CD4-positive, alpha-beta T cell treated with Interleukin-10 for 1 hour (primary cell): ENCODE measurements at places on chromosomes 13 and 19.

DNA sequence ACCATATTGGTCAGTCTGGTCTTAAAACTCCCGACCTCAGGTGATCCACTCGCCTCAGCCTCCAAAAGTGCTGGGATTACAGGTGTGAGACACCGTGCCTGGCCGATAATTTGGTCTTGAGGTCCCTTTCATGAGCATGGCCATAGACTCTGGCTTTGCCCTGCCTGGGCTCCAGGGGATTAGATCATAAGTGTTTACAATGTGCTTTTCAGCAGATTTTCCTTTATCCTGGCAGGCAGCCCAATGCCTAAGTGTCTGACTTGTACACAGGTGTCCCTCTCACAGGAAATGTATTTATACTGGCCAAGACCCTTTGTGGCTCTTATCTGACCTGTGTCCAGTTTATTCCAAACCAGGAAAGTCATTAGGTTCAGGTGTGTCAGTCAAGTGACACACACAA is 15.9 kb downstream of the BCAM start:
- no peak for DNase-seq

DNA sequence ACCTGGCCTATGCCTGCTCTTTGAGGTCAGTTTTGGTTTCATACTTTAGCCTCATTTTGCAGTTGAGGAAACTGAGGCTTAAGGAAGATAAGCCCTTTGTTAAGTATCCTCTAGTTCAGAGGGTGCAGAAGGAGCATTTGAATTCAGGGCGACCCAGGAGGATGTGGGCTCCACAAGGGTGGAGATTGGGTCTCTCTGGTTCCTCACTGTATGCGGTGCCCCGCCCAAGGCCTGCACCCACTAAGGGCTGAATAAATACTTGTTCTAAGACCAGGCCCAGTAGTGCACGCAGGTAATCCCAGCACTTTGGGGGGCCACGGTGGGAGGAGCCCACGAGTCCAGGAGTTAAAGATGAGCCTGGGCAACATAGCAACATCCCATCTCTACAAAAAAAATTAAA is 768 bp upstream of the SLC44A2 start:
- DNase-seq: peak; percentile 26

- no peak for DNase-seq
Observed at GRCh38 chr19:51524666-51525264, 6.7 kb downstream of the SIGLEC6 start.

- DNase-seq: no peak
Observed at GRCh38 chr13:31031482-31031881, 99.0 kb downstream of the TEX26 start.

- DNase-seq: no peak
Observed at GRCh38 chr13:59452189-59452890, 711.4 kb downstream of the DIAPH3 start.

DNA sequence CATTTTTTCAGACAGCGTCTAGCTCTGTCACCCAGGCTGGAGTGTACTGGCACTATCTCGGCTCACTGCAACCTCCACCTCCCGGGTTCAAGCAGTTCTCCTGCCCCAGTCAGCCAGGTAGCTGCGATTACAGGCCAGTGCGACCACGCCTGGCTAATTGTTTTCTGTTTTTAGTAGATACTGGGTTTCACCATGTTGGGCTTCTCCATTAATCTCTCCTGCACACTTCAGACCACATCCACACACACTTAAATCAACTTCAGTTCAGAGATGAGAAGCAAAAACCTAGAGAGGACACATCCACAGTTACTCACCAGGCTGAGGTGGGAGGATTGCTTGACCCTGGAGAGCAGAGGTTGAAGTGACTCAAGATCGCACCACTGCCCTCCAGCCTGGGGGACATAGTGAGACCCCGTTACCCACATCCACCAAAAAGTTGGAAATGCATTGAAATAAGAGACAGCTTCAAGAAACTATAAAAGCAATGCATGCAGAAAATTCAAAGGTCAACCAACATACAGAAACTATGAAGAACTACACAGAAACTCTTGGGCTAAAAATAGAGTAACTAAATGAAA is 42.3 kb downstream of the ZNF611 start:
- no peak for DNase-seq

DNA sequence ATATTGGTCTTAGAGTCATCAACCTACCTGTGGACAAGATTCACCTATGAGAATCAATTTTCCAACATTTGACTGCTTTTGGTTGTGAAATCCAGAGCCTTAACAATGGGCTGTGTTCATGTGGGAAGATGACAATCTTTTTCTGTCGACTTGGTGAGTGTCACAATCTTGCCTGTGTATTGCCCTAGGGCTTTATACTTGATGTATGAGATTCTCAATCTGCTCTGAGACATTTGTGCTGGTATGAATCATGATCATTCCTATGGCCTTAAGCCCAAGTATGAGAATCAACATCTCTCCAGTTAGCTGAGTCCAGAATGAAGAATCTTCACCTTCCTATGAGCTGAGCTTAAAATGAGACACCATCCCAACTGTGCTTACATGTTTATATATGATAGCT is 68.7 kb downstream of the ZNF726 start:
- DNase-seq: no peak

DNA sequence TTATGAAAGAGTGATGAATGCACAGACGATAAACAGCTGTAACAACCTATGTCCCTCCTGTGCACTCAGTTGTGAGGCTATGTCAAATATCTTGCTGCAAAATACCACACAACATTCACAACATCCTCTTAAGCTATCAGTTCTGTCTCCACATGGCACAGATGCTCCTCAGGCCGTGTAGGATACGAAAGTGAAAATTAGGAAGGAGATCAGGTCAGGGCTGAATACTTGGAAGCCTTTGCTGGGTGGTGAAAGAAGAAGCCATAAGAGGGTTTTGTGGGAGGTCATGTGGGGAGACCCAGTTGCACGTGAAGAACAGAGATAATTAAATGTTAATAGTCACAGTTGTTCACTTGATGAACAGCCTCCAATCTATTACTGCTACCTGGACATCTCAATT is 58.9 kb downstream of the RXFP2 start:
- no peak for DNase-seq

DNA sequence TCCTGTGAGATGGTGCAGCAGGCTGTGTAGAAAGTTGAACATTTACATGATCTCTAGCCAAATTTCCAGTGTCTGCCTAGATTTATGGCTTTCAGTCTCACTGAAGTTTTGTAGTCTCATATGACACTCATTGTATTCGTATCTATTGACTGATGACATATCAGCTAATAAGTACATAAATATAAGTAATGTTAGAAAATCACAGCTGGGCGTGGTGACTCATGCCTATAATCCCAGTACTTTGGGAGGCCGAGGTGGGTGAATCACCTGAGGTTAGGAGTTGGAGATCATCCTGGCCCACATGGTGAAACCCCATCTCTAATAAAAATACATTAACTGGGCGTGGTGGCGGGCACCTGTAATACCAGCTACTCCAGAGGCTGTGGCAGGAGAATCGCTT is 54.7 kb upstream of the HTR2A start:
- DNase-seq: no peak

DNA sequence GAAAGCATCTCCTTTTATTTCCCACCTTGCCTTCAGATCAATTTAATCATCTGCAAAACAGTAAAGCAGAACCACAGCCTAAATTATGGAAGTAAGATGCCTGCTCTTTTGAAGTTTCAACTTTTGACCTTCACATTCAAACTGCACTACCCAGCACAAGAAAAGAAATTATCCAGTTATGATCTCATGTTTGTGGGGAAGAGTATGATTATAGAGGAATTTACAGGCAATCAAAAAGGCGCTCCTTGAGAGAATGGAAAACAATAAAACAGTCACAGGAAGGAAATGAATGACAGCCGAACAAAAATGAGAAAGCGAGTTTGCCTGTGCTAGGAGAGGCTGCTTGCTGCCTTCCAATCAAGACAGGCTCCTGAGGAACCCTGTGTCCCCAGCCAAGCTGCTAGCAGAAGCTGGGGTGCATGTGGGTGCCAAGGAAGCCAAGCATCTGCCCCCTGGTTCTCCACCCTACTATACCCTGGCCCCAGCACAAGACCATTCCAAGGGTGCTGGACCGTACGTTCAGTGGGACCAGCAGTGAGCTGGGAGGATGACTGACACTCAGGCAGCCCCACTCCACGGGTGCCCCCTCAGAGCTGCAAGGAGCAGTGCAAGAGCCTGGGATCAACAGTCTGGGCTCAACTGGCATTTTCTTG is 47.8 kb downstream of the PEPD start:
- DNase-seq: no peak

- no peak for DNase-seq
Observed at GRCh38 chr19:29040951-29041350, 172.0 kb downstream of the UQCRFS1 start.

- DNase-seq: no peak
Observed at GRCh38 chr19:48751845-48752495, 471 bp downstream of the FUT1 start.

- no peak for DNase-seq
Observed at GRCh38 chr13:20024702-20025101, 66.2 kb downstream of the ZMYM2 start.

- DNase-seq: no peak
Observed at GRCh38 chr13:26601669-26602068, 44.2 kb downstream of the WASF3 start.

DNA sequence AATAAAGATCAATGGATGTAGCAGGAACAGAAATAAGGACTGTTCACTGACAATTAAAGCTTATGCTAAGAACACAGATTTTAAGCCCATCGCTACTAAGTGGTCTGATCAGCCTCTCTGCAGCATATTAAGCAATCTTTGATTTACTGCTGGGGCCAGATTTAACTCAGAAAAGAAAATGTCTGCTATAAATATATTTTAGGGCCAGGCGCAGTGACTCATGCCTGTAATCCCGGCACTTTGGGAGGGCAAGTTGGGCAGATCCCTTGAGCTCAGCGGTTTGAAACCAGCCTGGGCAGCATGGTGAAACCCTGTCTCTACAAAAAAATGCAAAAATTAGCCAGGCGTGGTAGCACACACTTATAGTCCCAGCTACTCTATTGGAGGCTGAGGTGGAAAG is 43.0 kb downstream of the METTL21C start:
- DNase-seq: no peak

- DNase-seq: no peak
Observed at GRCh38 chr19:52138983-52139251, 821 bp downstream of the ZNF616 start.

GRCh38 chr13:20901668-20902437 is 693 bp downstream of the XPO4 start:
- DNase-seq: peak; percentile 40

DNA sequence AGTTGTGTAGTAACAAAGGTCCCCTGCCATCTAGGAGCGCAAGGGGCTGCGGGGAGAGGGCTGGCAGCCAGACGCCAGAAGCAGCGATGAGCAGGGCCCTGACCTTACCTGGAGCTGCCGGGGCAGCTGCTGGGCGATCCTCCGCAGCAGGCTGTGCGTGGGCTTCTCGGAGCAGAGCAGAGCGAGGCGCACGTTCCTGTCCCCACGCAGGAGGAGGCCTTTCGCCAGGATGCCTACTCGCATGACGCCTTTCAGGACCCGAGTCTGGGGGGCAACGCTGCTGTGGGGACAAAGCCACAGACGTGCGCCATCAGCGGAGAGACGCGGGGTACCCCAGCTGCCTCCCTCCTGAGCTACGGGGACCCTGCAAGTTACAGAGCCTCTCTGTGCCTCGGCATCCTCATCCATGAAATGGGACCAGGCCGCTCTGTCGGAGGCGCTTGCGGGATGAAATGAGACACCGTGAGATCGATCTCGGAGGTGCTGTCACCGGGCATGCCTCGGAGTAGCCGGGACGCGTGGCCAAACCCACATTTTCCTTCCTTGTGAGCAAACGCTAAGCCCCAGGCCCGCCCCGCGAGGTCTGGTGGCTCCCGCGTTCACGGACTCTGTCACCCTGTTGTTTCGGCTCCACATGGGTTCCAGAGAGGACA is 30.5 kb upstream of the MATK start:
- no peak for DNase-seq

- no peak for DNase-seq
Observed at GRCh38 chr13:48072304-48072703, 22.6 kb downstream of the MED4 start.

- no peak for DNase-seq
Observed at GRCh38 chr19:51372021-51372648, 319 bp downstream of the NKG7 start.

DNA sequence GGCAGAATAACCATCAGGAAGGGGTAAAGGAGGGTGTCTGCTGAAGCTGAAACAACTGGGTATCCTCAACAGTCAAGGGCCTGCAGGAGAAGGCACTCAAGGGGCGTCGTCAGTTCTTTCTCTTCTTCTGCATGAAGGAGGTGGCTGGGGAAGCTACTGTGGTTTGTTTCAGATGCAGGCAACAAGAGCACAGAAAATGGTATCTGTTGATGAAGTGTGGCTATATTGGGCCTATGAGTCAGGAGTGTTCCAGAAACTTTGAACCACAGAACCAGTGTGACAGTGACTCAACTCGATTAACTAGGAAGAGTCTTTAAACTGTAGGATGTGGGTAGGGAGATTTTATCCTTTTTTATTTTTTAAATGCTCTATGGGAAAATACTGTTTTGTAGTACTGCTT is 686.3 kb downstream of the FGF9 start:
- DNase-seq: no peak

DNA sequence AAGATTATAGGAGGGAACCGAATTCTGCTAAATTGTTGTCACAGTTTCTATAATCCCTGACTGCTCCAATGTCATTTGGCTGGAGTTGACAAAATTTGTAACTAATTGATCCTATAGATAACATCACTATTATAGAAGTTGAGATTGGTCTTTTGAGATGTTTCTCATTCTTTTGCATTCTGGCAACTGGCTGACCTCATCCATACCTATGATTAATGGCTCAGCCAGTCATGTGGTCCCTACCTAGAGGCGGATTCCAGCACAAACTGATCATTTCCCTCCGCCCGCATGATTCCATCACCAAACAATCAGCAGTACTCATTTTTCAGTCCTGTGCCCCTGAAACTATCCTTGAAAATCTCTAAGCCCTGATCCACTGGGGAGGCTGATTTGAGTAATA is 4.2 kb downstream of the PSG2 start:
- no peak for DNase-seq

GRCh38 chr13:69292789-69293425 is 814.7 kb upstream of the ATXN8OS start:
- DNase-seq: no peak

DNA sequence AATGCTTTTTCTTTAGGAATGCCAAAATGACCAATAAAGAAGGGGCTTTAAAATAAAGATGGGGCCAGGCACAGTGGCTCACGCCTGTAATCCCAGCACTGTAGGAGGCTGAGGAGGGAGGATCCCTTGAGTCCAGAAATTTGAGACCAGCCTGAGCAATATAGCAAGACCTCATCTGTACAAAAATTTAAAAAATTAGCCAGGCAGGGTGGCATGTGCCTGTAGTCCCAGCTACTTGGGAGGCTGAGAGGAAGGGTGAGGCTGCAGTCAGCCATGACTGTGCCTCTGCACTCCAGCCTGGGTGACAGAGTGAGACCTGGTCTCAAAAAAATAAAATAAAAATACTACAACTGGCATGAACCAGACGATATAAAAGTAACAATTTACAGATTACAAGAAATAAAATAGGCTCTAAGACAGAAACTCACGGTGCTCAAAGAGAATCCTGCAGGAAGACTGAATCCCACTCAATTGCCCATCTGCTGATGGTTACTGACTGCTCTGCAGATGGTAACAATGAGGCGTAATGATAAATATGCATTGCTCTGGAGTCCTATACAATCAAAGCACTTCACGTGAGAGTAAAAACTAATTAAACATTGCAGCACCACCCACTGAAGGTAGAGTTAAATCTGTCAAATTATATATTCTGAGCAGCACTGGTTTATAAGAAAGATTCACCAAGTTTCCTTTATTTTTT is 93.2 kb downstream of the LHFPL6 start:
- no peak for DNase-seq

GRCh38 chr19:48670699-48671445 is 1.9 kb downstream of the NTN5 start:
- DNase-seq: no peak
